ENCODE measurements at places on chromosomes 11 and 22.
A peak's percentile ranks its signal among the peaks of the same experiment; 100 is the strongest.

- DNase-seq = no peak
Measured at GRCh38 chr22:22812031-22812905, 75.3 kb upstream of the IGLL5 start.

DNA sequence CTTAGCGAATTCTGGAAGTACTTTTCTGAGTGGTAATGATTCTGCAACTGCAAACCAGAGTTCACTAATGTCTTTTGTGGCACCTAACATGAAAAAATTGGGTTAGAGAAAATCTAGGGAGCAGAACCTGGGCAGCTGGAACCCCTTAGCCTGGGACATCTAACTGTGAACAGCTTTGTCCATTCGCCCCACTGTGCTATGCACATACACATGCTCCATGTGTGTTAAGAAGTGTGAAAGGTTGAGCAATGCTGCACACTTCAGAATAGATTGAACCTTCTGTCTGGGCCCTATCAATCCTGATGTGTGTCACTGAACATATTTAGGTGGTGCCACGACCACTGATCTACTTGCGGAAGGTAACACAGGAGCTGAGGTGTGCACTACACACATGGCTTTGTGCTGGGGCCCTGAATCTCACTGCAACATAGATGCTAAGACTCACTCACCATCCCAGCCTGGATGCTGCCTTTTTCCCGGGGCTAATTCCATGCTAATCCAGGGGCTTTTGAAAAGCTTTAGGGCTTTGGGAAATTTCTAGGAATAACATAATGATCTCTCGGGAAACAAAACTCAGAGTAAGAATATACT, 976.2 kb downstream of the NTM start:
- no peak for DNase-seq

- no peak for DNase-seq
Measured at GRCh38 chr22:24730864-24731263, 43.7 kb downstream of the PIWIL3 start.

- no peak for DNase-seq
Measured at GRCh38 chr11:113674397-113674685, 31.8 kb downstream of the TMPRSS5 start.

DNA sequence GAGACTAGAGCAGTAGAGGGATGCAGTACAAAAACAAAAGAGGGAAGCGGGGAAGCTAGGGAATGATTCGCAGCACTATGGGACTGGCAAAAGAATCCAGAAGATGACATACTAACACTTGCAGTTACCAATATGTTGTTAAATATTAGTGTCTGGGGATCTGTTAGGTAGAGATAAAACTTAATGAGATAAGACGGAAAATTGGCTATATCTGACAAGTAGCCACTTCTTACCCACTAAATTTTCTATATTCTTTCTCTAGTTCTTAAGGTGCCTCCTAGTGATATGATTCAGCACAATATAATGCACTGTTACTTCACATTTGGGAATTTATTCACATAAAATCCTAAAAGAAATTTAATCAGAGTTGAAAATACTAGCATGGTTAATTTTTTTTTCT, 30.8 kb downstream of the CCDC90B start:
- peak; percentile 12 for DNase-seq

GRCh38 chr11:119586181-119586580, 142.8 kb downstream of the NECTIN1 start:
- DNase-seq = no peak

GRCh38 chr11:574632-575312, 1.5 kb upstream of the PHRF1 start:
- peak; percentile 27 for DNase-seq

DNA sequence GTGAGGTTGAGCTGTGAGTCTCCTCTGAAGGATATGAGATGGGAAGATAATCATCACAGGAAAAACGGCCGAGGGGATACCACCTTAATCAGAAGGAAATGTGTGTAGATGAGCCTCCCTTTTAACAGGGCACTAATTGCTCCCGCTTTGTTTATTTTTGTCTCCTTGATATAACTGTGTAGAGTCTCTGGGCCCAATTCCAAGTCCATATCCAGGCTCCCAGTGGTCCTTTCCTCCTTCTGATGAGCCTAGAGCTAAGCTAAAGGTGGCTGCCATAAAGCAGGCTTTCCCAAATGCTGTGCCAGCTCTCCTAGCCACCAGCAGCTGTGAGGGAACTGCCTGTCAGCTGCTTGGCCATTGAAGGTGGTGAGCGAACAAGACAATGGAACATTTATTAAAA, 17.1 kb upstream of the CCDC90B start:
- no peak for DNase-seq

GRCh38 chr11:16049611-16050010, 306.7 kb downstream of the SOX6 start:
- no peak for DNase-seq

DNA sequence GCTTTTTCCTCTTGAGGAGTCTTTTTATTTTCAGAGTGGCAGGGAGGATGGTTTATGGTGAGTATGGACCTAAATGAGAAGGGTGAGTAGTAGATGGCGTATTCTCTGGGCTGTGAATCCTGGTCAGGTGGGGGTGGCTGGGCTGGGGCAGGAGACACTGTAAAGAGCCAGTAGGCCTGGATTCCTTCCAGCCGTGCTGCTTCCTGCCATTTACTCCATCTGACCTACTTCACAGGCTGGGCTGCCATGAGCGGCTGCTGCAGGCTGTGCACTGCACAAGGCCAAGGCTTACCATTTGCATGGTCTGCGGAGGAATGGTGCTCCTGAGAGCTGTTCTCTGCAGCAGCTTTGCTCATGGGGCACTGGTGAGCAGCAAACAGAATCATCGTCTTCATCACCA, 297.6 kb downstream of the KIRREL3 start:
- DNase-seq = no peak

- no peak for DNase-seq
Measured at GRCh38 chr11:35907648-35908431, 36.0 kb upstream of the LDLRAD3 start.

- no peak for DNase-seq
Measured at GRCh38 chr11:33874433-33874832, 17.4 kb downstream of the LMO2 start.

GRCh38 chr22:22666307-22667091, 22.1 kb downstream of the GGTLC2 start:
- DNase-seq = no peak

GRCh38 chr11:122198291-122198983, 82.4 kb upstream of the BLID start:
- DNase-seq = no peak

GRCh38 chr11:16893456-16894066, 120.7 kb downstream of the PLEKHA7 start:
- no peak for DNase-seq

GRCh38 chr22:28998681-28999080, 63.0 kb downstream of the C22orf31 start:
- no peak for DNase-seq

DNA sequence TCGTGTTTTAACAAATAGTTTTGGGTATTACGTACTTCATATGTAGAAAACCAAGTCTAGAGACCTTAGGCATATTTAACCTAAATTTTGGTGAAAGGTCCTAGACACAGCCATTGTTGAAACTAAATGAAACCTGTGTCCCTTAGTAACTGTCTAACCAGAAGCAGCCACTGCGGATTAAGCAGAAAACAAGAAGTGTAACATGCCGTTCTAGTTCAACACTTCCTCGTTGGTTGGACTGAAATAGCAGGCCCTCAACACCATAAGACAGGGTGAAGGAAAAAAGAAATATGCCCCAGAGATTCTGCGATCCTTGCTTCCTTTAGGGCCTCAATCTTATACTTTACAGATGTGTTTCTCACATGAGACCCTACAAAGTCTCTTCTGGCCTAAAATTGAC, 2.0 kb downstream of the NAA40 start:
- no peak for DNase-seq

GRCh38 chr22:38657045-38657909, 839 bp downstream of the CBY1 start:
- DNase-seq = peak; percentile 8

GRCh38 chr11:70145071-70145470, 58.0 kb upstream of the FADD start:
- DNase-seq = no peak

DNA sequence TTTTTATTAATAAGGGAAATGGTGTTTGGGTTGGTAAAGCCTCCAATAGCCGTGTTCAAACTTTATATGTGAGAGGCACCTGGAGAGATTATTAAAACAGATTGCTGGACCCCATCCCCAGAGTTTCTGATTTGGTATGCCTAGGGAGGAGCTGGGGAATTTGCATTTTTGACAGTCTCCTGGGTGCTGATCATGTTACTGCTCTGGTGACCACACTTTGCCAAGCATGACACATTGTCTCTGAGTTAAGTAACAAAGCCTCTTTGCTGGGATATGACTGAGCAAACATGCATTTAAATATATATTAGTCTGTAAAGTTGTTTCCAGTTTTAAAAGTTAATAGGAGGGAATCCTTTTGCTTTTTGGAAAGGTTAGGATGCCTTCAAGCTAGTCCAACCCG, 140.4 kb downstream of the NAV2 start:
- no peak for DNase-seq

DNA sequence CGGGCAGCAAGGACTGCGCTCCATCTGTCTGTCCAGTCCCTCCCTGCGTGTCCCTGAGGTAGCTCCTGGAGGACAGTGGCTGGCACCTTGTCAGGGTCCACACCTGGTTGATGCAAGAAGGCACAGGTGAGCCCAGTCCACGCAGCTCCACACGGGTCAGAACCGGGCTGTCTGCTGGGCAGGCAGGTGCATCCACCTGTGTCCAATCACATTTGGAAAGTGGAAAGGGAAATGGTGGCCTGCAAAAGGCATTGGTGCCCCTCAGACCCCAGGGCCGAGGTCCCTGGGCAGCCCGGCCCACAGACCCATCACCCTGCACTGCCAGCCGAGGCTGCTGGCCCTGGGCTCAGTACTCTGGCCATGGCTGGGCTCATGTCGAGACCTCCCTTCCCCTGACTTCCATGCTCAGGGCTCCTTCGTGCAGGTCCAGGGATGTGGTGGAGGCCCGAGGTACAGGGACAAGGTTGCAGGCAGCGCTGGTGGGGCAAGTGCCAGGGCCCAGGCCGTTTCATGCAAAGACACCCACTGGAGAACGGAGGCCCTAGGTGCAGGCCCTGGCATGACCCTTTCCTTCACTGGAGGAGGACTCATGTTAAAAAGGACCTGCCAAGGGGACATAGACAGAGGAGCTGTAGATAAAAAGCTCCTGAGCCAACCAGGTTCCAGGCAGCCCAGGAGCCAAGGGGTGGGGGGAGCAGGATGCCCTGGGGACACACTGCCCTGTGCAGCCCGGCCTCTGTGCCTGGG, 38.9 kb upstream of the TH start:
- DNase-seq = no peak

DNA sequence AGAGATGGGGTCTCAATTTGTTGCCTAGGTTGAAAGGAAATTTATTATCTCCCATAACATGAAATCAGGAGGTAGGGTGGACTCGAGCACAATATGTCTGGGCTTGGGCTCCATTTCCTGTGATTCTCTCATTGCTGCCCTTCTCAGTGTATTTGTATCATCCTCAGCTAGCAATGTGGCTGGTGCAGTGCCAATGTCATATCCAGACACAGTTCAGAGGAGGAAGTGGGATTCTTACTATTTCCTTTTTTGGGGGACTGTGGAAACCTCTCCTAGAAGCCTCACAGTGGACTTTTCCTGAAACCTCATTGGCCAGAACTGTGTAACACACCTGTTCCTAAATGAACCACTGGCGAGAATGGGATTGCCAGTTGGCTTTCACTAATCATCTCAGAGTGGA, 21.0 kb upstream of the SWAP70 start:
- DNase-seq = no peak

DNA sequence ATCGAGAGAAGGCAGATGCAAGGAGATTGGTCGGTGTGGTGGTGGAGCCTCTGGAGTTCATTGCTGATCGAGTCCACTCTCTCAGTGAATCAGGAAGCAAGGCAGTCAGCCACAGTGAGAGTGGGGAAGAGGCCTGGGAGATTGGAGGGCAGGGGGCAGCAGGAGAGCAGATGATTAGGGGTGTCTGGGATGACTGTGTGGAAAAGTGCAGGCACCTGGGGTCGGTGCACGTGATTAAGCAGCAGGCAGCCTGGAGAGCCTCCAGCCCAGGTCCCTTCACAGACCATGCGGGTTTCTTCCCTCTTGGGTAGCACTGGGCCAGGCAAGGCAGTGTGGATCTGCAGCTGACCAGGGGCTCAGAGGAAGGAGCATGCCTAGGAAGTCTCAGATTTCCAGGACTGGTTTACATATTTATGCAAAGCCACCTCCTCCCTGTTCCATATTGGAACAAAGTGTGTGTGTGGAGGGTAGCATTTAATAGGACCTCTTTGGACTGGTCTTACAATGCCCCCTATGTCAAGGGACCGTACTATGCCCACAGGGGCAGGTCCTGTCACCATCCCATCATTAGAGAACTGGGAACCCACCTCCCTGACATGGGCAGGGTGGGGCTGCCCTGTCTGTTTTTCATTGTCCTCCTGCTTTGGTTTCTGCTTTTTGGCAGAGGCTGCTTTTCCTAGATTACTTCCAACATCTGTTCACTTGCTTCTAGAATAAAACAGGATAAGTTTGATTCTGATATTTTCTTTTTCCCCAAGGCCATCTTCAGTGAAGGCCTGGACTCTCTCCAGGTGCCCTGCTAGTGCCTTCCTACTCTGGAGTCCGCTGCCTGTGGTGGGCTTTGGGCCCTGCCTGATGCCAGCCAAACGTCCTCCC, 14.0 kb upstream of the GDPD5 start:
- DNase-seq = no peak

DNA sequence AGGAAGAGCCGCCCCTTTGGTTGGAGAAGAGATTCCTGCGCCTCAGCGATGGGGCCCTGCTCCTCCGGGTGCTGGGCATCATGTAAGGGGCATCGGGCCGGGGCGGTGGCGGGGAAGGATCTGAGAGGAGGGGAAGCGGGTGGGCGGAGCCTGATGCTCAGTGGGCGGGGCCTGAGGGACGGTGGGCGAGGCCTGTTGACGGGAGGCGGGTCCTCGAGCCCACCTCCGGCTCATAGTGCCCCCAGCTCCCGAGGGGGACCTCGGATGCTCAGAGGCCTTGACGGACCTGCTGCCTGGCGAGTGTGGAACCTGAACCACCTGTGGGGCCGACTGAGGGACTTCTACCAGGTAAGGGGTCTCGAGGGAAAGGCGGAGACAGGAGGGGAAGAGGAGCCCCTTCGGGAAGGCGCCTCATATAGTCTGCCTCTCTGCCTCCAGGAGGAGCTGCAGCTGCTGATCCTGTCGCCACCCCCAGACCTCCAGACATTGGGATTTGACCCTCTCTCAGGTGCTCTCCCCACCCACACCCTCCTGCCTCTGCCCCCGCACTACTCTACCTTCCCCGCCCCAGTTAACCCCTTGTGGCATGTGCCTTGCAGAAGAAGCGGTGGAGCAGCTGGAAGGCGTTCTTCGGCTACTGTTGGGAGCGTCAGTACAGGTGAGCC, 799 bp downstream of the CCDC88B start:
- DNase-seq = peak; percentile 63

GRCh38 chr11:86346513-86346912, 28.2 kb upstream of the CCDC81 start:
- no peak for DNase-seq

GRCh38 chr11:1193326-1194230, 29.3 kb upstream of the MUC5B start:
- DNase-seq = no peak

DNA sequence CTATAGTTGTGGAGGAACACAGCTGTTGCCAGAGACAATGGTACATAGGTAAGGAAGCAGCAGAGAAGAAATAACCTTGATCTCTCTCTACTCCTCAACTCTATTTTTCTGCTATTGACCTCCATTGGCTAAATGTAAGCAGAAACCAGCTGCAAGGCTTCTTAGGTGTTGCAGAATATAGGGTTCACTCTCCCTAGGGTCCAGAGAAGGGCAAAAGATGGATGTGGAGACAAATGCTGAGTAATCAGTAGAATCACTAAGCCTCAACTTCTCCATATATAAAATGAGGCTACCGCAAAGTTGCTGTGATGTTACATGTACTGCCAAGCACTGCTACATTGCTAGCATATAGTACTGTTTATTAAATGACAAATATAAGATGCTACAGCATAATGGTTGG, 120.6 kb downstream of the PDE3B start:
- no peak for DNase-seq

Data from hematopoietic multipotent progenitor cell treated with erythropoietin and hydrocortisone succinate and interleukin-3 and kit ligand, for 15 days (in vitro differentiated cells).